ENCODE measurements at places on chromosomes 3 and 15.

- no peak for DNase-seq
Observed at GRCh38 chr3:81198756-81199155, 562.7 kb downstream of the GBE1 start.

- DNase-seq: no peak
Observed at GRCh38 chr3:180287703-180288102, 251.0 kb upstream of the PEX5L start.

GRCh38 chr15:100464256-100464655 is 64.5 kb downstream of the CERS3 start:
- DNase-seq: no peak

- DNase-seq: no peak
Observed at GRCh38 chr15:79315623-79316328, 4.9 kb downstream of the TMED3 start.

GRCh38 chr3:153379516-153379915 is 217.5 kb downstream of the RAP2B start:
- no peak for DNase-seq

DNA sequence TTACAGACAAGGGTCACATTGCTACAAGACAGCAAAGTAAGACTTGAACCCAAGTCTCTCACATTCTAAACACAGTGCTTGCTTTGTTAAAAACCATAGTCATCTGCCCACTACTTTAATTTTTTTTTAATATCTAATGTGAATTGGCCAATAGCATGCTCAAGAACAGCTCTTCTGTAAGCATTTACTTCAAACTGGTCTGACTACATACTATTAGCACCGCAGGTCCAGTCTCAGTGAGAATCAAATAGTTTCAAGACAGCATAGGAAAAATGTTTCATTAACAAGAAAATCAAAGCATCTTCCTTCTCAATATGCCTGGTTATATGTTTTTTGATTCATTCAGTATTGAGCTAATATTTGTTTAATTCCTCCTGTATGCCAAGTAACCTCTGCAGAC is 419.9 kb downstream of the ERC2 start:
- no peak for DNase-seq

DNA sequence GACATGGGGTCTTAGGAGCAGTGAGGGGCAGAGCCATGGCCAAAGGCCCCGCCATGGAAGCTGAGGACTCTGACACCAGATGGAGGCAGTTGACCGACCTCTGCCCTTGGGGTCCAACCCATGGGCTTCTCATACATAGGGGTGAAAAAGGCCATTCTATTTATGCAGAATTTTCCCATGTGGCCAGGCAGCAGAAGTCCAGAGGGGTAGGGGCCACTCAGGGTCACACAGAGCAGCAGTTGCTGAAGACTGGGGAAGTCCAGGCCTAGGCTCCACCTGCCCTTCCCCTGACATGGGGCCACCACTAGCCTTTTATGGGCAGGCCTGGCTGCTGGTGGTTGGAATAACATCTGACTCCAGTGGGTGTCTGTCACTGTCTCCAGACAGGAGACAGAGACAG is 6.4 kb downstream of the PRSS50 start:
- peak; percentile 2 for DNase-seq

DNA sequence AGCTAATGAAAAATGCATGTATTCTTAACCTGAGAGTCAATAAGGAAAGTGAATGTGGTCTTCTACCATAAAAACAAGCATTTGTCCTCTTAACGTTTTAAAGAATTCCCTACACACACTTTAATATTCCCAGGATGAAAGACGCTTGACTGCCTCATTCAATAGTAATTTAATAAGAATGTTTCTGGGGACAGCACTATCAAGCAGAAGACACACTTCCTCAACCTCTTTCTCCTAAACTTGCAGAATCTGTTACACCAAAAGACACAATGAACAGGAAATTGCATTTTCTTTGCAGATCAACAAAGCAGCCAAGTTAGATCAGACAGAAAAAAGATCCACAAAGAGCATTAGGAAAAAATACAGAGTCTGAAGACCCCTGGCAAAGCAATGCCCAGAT is 97.7 kb downstream of the PLCH1 start:
- no peak for DNase-seq

GRCh38 chr3:46019707-46020106 is 7.6 kb downstream of the XCR1 start:
- peak; percentile 66 for DNase-seq

DNA sequence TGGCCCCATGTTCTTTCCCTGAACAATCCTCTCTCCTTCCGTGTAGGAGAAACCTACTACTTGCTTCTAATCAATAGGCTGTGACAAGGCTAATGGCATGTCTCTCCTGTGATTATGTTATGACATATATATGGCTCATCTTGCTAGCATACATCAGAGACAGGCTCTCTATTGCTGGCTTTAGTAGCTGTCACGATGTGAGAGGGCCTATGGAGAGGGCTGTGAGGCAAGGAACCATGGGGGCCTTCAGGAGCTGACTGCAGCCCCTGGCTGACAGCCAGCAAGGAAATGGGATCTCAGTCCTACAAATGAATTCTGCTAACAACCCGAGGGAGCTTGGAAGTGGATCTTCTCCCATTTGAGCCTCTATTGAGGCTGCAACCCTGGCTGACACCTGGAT is 96.3 kb downstream of the EOMES start:
- no peak for DNase-seq

DNA sequence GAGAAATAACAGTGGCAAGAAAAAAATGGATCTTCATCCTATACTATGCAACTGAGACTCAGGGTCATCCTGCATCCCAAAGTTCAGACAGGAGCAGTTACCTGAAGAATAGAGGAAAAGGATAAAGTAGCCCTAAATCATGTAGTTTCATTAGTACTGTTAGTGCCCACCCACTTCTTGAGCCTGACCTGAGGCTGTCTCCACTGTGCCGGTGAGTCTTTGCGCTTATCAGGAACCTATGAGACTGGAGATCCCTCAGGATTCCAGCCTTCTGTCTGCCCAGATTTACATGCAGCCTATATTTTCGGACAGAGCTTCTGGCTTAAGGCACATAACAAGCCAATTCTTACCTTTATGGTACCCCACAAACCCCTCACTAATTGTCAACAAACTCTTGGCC is 791.6 kb downstream of the ROBO1 start:
- no peak for DNase-seq

- no peak for DNase-seq
Observed at GRCh38 chr3:55000953-55001352, 73.1 kb upstream of the LRTM1 start.

DNA sequence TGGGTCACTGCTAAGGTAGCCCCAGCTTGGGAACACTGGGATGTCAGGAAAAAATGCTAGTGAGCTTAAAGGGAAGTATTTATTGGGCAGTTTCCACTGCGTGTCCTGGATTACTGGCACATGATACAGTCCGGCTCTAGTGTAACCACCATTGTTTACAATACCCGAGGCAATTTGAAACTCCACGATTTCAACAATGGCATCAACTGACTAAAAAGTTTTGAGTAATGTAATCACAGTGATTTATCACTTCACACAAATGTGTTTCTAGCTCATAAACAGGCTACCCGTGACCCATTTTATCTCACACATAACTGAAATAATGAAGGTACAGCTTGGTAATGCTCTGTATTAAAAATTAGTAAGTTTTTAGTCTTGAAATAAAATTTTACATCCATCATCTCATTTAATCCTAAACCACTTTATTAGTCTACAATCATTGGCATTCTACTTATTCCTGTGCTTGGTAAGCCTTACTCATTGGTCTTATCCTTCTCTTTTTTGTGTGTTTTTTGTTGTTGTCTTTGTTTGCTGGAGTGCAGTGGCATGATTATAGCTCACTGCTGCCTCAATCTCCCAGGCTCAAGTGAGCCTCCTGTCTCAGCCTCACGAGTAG is 7.6 kb downstream of the ZMAT3 start:
- no peak for DNase-seq

DNA sequence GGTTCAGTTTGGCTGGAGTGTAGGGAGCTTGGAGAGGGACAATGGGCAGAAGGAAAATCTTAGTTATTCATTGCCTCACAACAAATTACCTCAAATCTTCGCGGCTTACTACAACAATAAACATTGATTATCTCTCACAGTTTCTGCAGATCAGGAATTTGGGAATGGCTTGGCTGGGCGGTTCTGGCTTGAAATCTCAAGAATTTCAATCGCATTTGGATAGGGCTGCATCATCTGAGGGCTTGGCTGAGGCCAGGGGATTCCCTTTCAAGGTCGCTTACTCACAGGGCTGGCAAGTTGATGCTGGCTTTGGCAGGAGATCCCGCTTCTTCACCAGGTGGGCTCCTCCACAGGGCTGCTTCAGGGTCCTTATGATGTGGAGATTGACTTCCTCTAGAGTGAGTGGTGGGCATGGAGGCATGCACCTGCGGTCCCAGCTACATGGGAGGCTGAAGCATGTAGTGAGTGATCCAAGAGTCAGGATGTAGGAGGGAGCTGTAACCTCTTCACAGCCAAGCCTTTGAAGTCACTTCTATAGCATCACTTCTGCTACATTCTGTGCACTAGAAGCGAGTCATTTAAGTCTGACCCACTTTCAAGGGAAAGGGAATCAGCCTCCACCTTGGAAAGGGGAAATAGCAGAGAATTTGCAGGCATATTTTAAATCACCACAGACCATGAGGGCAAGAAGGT is 63.1 kb downstream of the CDC25A start:
- DNase-seq: no peak

DNA sequence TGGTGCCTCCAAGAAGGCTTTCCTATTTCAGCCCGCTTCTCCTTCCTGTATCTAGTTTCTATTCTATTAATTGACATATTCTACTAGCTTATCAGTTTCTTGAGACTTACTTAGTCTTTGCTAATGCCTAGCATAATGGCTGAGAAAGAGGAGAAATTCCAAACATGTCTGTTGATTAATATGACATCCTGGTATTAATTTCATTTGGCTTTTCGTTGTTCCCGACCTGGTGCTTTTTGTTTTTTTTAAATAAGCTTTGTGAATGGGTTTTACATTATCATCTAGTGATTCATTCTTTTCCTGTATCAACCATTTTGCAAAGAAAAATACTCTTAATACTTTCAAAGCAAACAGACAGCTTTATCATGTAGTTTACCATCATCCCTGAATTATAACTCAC is 13.1 kb downstream of the WDR53 start:
- no peak for DNase-seq

GRCh38 chr15:48800811-48801455 is 9.9 kb downstream of the CEP152 start:
- DNase-seq: no peak

- DNase-seq: no peak
Observed at GRCh38 chr15:41203395-41203794, 27.2 kb downstream of the EXD1 start.

Data from activated CD4-positive, alpha-beta T cell treated with anti-CD3 and anti-CD28 coated beads for 36 hours (primary cell).